Activated CD4-positive, alpha-beta memory T cell treated with anti-CD3 and anti-CD28 coated beads, Interleukin-2, amount 10 ng/mL, durations not matched to agents 7 days and 5 days (primary cell): ENCODE measurements at places on chromosomes 12 and 14.

GRCh38 chr12:97017213-97017612, 110.2 kb downstream of the NEDD1 start:
- DNase-seq = no peak

GRCh38 chr12:93782853-93783252, 105.7 kb downstream of the CRADD start:
- DNase-seq = no peak

- DNase-seq = no peak
Measured at GRCh38 chr14:57136669-57137328, 131.9 kb downstream of the EXOC5 start.

DNA sequence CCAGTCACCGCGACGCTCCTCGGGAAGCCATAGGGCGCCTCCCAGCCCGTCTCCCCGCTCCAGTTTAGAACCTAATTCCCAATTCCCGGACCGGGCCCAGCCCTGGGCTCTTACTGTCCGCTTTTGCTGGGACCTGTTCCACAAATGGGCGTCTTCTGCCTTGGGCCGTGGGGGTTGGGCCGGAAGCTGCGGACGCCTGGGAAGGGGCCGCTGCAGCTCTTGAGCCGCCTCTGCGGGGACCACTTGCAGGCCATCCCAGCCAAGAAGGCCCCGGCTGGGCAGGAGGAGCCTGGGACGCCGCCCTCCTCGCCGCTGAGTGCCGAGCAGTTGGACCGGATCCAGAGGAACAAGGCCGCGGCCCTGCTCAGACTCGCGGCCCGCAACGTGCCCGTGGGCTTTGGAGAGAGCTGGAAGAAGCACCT, 797 bp downstream of the UNG start:
- no peak for DNase-seq

DNA sequence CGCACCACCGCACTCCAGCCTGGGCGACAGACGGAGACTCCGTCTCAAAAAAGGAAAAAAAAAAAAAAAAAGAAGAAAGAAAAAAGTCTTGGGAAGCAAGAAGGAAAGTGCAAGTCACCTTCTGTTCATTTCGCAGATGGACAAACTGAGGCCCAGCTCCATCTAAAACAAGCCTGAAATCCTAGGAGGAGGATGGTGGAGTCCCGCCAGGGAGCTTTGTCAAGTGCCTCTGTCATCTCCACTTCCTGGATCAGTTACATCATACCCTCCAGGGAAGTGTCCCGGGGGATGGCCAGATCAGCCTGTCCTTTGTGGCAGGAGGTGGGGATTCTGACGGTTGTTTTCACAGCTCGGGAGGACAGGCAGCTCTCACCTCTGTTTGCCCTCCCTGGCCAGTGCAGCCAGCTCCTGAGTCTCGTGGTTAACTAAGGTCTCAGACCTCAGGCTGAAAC, 8.7 kb upstream of the SDSL start:
- no peak for DNase-seq

- no peak for DNase-seq
Measured at GRCh38 chr12:109115404-109115757, 1.0 kb upstream of the ACACB start.

- no peak for DNase-seq
Measured at GRCh38 chr12:24904871-24905270, 44.0 kb downstream of the BCAT1 start.

DNA sequence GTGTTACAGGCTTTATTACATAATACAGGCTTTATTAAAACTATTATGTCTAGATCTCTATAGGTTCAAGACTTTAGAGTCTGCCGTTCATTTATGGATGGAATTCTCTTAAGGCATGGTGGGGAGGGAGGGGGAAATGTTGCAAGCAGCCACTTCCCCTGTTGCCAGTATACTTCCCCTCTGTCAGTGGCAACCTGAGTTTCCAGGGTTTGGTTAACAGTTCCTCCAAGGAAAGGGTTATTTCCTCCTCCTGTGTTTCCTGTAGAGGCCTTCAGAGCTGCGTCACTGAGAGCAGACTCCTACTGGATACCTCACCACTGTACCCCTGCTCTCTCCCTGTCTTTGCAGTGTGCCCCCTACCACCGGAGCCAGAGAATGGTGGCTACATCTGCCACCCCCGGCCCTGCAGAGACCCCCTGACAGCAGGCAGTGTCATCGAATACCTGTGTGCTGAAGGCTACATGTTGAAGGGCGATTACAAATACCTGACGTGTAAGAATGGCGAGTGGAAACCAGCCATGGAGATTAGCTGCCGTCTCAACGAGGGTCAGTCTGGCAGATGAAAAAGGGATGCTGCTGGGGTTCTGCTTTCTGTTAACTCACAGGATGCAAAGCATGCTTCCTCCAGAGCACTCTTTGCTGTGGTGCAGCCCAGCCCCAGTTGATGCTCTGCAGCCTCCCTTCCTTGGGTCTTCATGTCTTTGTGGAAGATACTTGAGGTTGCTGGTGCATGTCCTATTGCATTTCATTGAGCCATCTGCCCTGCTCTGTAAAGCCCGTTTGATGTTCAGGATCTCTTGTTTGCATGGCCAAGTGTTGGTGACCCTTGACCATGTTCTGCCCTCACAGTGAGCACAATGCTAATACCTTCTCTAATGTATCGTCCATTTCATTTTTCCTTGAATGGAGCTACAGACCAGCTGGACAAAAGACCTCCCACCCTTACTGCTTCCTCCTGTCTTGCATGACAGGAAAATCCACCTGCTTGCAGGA, 63.6 kb upstream of the SRSF5 start:
- DNase-seq = no peak

DNA sequence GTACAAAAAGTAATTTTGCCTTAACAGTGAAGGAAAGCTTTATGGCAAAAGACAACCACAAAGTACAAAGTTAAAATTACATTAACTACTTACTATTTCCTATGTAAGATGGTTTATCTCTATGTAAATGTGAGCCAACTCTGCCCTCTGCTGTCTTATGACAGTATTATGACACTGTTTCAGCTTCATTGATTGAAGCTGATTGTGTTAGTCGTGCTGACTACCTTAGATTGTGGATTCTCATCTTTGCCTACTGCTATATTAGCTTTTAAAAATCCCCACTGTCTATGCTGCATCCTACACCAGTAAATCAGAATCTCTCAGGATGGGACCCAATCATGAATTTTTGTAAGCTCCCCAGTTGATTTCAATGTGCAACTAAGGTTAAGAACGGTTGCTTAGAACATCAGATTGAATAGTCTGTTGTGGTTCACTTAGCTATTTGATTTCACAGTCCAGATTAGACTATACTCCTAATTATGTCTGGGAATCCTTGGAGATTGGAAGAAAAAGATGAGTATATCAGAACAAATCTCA, 12.2 kb upstream of the SPTB start:
- peak; percentile 32 for DNase-seq

- DNase-seq = no peak
Measured at GRCh38 chr12:13536219-13536910, 339.8 kb downstream of the EMP1 start.

DNA sequence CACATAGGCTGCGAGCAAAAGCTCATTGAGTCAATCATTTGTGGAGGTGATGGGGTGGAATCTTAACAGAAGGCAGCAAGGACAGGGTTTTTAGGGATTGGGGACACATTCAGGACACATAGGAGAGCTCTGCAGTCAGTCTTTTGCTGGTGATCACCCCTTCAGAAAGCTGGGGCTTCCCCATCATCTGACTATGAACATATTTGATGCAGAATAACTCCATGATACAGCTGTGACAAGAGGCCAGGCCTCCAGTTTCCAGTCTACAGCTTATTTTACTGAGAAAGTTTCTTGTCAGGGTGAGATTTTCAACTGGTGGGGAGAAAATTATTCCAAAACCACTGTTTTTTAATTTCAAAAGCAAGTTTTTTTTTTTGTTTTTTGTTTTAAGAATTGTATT, 134.2 kb downstream of the TMEM30B start:
- no peak for DNase-seq

- no peak for DNase-seq
Measured at GRCh38 chr14:76080471-76080870, 71.3 kb upstream of the GPATCH2L start.

DNA sequence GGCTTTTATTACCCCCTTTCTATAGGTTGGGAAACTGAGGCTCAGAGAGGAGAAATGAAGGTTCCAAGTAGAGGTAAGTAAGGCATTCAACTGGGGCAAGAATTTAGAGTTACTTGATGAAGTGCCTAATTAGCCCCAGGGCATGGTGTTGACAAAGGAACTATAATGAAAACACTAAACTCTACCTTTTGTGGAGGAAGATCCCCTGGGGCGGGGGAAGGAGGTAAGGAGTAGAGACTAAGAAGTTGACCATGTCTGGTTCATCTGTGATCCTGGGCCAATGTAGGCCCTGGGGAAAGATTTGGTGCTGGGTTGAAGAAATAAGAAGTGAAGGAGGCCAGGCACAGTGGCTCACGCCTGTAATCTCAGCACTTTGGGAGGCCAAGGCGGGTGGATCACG, 16.2 kb upstream of the COX6A1 start:
- DNase-seq = no peak

DNA sequence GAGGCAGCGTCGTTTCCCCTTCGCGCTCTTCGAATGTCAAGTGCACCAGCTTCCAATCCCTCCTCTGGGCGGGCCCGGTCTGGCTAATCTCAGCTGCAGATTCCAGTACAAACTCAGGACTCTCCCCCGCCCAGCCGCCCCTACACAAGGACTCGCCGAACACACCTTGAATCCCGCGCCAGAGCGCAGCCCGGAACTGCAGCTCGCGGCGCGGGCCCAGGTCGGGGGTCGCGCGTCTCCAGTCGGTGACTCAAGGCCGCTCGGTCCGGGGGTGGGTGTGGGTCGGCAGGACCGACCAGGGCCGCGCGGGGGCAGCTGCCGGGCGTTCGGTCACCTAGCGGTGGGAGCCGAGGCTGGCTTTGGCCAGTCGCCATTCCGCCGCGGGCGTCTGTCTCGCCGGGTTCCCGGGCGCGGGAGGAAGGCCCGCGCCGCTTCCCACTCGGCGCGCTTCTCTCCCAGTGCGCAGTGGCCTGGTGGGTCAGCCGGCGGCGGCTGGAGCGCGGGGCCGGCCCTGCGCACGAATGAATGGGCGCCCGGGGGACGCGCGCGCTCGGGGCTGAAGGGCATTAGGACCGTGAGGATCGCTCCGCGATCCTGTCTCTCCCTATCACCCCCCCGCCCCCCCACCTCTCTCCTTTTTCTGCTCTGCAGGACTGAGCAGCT, at the start of gene GALNT16:
GALNT16 (plus strand) TSS at position 632 of the 663 bp plus-strand sequence. CDS start 133 bp downstream, outside the sequence.
- DNase-seq = no peak

DNA sequence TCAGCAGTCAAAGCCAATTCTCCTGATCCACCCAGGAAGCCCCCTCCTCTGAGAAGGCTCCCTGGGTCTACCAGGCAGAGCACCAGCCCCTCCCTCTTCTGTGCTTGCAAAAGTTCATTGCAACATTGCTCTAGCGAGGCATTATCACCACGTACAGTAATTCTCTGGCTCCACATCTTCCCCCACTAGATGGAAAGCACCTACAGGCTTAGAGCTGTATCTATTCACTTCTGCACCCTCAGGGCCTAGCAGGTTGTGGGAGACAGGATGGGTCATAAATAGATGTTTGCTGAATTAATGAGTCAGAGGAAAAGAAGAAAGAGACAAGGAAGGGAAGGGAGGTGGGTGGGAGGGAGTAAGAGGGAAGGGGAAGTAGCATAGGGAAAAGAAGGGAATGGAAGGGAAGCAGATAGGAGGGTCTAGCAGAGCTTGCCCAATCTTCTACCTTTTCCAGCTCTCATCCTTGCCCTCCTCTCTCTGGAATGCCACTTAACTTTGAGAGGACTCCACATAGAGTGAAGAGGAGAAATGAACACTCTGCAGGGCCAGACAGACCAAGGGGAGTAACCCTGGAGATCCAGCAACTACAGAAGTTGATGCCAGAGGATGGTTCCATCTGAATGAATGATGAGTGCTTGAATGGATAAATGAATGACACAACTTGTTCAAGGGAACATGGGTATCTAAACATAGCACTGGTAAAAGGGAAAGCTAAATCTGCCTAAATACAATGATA, 42.0 kb upstream of the NT5DC3 start:
- no peak for DNase-seq

- no peak for DNase-seq
Measured at GRCh38 chr14:68141281-68142088, 321.9 kb downstream of the RAD51B start.

GRCh38 chr12:11477110-11477509, 81.7 kb upstream of the PRB2 start:
- no peak for DNase-seq

DNA sequence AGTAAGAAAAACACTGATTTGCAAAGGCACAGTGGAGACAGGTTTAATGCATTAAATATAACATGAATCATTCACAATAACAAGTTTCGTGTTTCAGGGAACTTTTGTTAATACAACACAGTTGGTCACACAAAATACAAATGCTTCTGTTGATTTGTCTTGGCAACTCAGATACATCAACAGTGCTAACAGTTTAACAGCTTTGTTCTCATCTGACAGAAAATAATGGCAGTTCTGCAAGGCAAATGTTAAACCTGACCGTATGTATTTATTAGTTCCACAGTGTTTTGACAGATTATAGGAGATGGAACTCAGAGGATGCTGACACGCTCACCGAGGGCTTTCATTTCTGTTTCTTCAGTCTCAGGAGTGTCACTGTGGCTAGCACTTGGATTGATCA, 350.7 kb downstream of the PRKD1 start:
- DNase-seq = no peak

DNA sequence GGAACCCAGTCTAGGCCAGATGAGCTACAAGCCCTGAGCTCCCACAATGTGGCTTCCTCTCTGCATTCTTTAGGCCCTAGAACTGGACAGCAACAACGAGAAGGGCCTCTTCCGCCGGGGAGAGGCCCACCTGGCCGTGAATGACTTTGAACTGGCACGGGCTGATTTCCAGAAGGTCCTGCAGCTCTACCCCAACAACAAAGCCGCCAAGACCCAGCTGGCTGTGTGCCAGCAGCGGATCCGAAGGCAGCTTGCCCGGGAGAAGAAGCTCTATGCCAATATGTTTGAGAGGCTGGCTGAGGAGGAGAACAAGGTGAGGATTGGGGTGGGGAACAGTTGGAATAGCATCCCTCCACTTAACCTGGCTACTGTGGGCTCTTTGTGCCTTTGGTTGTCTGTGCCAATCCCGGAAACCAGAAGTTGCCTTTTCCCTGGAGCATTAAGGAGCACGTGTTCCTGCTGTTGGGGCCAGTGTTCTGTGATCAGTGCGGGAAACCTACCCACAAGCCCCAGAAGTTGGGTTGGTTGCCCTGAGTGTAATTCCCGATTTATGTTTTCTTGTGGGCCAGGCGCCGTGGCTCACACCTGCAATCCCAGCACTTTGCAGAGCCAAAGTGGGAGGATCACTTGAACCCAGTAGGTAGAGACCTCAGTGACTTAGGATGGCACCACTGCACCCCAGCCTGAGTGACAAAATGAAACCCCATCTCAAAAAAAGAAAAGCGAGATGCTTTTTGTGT, 6.4 kb downstream of the FKBP4 start:
- DNase-seq = no peak

- no peak for DNase-seq
Measured at GRCh38 chr12:127127897-127128296, 1139.1 kb upstream of the TMEM132C start.

GRCh38 chr12:51905471-51906429, 1.6 kb upstream of the ACVRL1 start:
- DNase-seq = no peak
